Stimulated activated CD4-positive, alpha-beta T cell treated with anti-CD3 and anti-CD28 coated beads, Interleukin-2, amount 100 ng/mL, for 48 hours (primary cell): ENCODE measurements at places on chromosomes 1 and 21.

GRCh38 chr1:201226859-201227488, 36.4 kb downstream of the IGFN1 start:
- no peak for DNase-seq

DNA sequence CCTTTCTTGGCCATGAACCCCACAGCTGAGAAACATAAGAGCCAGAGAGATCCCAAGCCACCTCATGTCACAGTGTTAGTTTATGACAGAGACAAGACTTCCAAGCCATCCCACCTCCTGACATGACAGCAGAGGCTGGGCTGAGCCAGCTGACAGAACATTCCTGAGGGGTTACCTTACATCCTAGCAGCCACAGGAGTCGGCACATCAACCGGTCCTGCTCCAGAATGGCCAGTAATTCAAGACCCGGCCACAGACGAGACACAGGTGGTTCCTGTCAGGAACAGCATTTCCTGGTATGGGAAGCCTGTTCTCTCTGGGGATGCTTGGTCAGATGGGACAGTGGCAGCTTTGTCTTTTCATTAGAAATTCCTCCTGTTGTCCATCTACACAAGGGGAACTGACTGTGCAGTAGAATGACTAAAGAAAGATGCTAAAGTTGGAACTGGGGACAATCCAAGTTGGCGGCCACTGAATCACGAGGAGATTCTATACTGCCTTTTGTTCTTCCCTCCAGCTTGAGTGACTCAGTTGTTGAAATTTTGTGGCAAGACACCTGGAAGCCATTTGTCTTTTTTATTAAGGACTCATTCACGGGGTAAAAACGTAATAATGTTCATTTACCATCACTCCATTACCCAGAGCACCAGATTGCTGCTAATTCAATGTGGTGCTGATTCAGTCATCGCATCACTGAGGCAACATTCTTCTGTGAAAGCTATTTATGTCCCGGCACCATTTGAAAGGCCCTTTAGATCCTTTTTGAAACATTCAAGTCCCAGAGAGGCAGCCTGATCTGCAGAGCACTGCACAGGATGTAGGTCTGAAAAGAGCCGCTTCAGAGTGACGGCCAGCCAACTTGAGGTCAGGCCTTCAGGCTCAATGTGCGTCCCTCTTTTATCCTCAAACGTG, 37.2 kb upstream of the NPL start:
- no peak for DNase-seq

- no peak for DNase-seq
These were observed at the start of gene ERG for GRCh38 chr21:38498057-38498833. TSS of gene ERG (minus strand) at chr21:38498477. CDS start at chr21:38498380, 97 bp downstream.

- peak; percentile 76 for DNase-seq
These were observed 2.3 kb upstream of the RUNX1 start for GRCh38 chr21:35051287-35051818.

GRCh38 chr1:65003316-65003664, 36.9 kb upstream of the JAK1 start:
- DNase-seq: no peak

- no peak for DNase-seq
These were observed 35.0 kb upstream of the ID3 start for GRCh38 chr1:23594149-23594907.
